Activated T-cell treated with anti-CD3 and anti-CD28 coated beads, Interleukin-2, amount 50 U/mL, for 72 hours (primary cell): ENCODE measurements at places on chromosomes 12 and 14.

DNA sequence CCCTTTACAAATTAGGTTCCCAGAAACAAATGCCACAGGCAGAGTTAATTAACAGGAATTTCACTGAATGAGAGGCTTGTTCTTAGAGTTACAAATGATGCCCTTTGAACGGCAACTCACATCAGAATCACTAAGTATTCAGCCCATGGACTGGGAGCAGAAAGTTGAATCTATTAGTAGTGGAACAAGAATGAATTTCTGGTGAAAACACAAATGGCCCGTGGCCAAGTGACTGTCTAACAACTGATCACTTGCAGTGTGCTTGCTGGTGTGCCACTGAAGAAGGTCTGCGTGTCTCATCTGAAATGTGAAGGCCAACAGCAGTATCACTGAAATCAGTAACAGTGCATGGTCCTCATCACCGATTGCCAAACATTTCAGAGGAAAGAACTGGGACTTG, 893.4 kb upstream of the TMEM132C start:
- no peak for DNase-seq

- DNase-seq = no peak
Measured at GRCh38 chr12:65944637-65945036, 120.4 kb downstream of the HMGA2 start.

GRCh38 chr12:68075416-68075815, 84.1 kb downstream of the IFNG start:
- DNase-seq = no peak

GRCh38 chr14:76282581-76282980, 93.4 kb upstream of the ESRRB start:
- DNase-seq = no peak

- DNase-seq = no peak
Measured at GRCh38 chr12:12290206-12290605, 23.4 kb upstream of the LRP6 start.

DNA sequence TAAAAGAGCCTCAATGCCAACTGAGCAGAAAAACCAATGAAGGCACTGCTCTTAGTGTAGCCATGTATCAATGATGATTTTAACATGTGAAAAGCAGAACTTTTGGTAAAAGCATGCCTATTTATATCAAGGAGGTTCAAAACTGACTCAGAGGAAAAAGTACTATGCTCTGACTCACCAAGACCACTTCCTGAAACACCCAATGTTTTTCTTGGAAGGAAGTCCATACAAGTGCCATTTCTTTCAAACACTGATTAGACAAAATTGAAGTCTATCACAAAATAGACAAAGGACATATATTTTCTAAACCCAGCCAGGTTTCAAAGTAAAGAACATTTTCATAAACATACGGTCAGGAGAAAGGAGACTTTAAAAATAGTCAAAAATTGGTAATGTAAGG, 88.6 kb downstream of the EPS8 start:
- DNase-seq = no peak

DNA sequence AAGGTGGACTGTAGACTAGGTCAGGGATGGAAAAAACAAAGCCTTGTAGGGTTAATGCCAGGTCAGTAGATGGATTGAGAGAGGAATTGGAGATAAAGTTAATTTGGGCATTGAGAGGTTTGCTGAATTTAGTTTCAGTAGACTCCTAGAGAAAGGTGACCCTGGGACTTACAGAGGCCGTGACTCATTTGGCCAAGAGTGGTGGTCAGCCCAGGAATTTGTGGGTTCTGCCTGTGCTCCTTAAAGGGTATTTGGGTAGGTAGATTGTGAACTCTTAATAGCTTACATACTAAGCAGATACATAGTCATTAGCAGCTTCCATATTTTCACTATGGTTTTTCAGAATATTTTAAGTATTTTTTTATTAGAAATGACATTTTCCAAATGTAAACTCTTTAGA, 21.8 kb downstream of the PLEKHA5 start:
- no peak for DNase-seq

DNA sequence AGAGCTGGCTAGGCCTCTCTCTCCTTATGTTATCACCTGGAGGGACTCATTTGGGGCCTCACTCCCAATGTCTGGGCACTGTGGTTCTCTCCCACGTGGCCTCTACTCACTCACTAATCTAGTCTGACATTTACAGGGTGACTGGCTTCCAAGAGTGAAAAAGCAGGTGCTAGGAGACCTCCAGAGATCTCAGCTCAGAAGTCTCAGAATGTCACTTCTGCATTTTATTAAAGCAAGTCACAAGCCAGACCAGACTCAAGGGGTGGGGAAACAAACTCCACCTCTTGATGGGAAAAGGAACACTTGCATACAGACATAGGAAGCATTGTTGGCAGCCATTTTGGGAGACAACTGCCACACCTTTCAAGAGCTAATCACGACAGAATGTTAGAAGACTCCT, 175.9 kb downstream of the MON2 start:
- no peak for DNase-seq

DNA sequence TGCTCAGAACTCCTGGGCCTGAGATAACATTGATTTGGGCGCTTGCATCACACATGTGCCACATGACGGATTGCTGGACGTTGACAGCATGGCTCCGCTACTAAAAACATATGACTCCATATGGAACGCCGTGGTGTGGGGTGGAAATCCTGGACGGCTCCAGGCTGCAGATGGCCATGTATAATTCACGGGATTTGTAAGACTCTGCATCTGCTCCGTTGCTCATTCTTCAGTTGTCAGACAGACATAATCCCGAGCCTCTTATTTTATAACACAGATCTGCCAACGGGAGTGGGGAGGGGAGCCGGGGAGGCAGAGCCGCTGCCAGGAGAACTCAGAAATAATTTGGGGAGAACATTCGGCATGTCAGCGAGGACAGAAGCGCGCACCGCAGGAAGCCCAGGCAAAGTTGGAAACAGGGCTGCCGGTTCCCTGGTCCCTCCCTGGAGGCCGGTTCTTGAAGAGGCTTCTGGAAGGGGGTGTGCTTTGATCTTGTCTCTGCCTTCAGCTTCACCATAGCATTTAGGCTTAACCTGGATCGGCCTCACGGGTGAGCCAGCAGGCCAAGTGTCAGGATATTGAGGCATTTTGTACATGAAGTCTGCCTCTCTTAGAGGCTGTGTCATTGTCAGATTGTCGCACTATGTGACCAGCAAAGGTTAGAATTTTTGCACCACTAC, 45.8 kb upstream of the MYL2 start:
- no peak for DNase-seq

GRCh38 chr14:68791078-68791901, 1.6 kb downstream of the ZFP36L1 start:
- peak; percentile 31 for DNase-seq

DNA sequence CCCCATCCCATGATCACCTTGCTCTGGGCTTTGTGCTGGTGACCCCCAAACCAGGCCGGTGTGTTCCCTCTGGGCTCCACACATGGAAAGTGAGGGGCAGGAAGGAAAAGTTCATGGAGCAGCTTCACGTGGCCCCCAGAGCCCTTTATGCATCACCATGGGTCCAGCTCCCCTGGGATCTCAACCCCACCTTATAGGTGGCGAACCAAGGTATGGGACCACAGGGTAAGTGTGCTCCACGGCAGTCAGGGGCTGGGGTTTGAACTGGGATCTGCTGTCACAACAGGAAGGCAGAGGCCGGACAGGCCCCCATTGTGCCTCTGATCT, 7.4 kb upstream of the BEGAIN start:
- no peak for DNase-seq

DNA sequence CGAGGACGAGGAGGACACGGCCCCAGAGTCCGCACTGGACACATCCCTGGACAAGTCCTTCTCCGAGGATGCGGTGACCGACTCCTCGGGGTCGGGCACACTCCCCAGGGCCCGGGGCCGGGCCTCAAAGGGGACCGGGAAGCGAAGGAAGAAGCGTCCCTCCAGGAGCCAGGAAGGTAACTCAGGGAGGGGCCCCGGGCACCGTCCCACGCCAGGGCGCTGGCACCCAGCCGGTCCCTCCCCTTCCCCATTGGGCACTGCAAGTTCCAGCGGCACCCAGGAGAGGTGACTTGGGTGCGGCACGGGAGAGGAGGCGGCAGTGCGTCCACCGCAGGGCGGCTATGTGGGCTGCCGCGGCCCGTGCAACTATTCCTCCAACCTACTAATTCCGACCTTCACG, 9.3 kb upstream of the ADSS1 start:
- no peak for DNase-seq

DNA sequence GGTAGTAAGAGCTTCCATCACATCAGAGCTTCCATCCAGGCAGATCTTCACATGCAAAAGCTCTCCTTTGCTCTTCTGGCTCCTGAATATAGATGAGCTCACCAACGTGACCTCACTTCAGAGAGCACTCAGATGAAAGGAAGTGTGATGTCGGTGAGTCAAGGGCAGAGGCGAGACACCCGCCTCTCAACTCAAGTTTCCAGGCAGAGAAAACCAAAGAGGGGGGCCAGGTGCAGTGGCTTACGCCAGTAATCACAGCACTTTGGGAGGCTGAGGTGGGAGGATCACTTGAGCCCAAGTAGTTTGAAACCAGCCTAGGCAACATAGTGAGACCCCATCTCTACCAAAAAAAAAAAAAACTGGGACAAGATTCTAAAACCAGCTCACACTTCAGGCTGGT, 126.9 kb downstream of the DUSP6 start:
- DNase-seq = peak; percentile 85

- DNase-seq = no peak
Measured at GRCh38 chr12:121282072-121282742, 14.3 kb downstream of the CAMKK2 start.

DNA sequence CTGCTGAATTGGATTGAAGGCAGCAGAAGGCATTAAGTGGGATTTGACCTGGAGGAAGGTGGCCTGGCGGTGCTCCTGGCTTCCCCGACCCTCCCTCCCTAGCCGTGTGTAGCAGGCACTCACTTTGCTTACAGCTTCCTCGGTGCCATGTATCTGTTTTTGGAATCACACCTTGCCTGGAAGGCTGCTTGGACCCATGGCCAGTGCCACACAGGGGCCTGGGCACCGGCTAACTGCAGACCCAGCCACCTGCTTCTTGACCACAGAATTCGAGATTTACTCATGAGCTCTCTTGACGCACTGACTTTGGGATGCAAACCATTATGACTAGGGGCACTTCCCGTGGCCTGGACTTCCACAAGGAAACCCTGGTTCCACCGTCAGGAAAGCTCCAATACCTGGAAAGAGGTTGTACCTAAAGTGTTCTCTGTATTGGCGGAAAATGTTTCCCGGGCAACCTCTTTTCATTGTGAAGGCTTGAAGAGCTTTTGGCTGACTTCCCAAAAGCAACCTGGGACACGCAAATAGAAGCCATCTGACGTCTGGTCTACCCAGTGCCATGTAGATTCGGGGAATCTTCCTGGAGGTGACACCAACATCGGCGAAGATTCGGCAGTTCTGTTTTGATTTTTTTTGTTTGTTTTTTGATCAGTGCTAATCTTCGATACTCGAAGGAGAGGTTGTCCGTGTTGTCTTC, 125.6 kb upstream of the RTL1 start:
- no peak for DNase-seq

DNA sequence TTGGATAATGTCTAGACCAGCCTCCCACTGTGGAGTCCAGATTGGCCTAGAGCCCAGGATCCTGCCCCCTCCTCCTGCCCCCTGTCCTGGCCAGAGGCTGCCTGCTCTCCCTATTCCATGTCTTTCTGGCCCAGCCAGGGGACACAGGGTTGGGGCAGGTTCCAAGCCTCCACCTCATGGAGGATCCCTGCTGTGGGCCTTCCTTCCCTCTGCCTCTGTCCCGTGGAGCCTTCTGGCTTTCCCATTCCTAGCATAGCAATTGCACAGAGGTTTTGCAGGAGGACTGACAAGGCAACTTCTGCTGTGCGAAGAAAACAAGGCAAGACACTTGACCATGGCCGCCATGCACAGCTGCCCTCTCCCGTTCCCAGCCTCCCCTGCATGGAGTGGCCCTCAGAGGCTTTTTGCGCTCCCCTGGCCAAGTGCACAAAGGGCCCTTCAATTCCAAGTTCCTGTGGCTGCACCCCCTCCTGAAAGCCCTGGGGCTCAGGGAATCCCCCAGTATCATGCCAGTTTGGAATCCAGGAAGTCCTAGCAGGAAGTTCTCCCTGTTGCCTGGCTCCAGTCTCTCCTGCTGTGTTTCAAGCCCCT, 42.1 kb downstream of the KRT80 start:
- DNase-seq = no peak

- DNase-seq = no peak
Measured at GRCh38 chr12:112001576-112001975, 11.4 kb downstream of the TMEM116 start.

GRCh38 chr12:100229876-100230275, 29.3 kb downstream of the ACTR6 start:
- DNase-seq = no peak

DNA sequence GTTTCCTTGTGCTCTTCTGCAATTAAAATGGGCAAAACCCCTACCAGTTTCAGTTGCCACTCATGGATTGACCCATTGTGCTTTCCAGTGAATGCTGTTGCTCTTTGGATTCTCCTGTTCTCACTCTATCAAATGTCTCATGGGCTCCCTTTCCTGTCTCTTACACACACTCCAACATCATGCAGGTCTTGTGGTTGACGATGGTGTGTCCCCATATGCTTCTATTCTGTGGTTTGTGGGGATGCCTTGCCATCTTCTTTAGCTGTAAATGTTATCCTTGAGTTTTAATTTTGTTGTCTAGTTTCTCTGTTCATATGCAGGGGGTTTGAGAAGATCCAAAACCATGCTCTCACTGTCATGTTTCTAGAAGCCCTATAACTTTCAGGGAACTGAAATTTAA, 31.9 kb upstream of the FBXO34 start:
- DNase-seq = no peak

DNA sequence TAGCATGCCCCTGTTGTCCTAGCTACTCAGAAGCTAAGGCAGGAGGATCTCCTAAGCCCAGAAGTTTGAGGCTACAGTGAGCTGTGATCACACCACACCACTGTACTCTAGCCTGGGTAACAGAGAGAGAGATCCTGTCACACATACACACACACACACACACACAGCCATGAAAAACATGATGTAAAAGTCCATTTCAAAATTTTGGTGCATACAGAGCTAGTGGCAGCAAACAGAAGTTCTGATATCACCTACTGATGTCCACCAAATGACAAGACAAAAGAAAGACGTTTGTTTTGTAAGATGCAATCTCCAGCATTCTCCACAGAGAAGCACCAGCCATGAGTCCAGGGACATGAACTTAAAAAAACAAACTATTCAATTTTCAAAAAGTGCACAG, 15.9 kb downstream of the AREL1 start:
- no peak for DNase-seq

GRCh38 chr12:129937426-129937825, 33.6 kb upstream of the TMEM132D start:
- no peak for DNase-seq

- DNase-seq = no peak
Measured at GRCh38 chr12:50296554-50296953, 13.2 kb upstream of the LIMA1 start.

GRCh38 chr14:101494826-101495225, 66.5 kb upstream of the DIO3 start:
- DNase-seq = no peak

GRCh38 chr12:50006754-50007442, 18.4 kb downstream of the RACGAP1 start:
- no peak for DNase-seq

- no peak for DNase-seq
Measured at GRCh38 chr14:45976001-45976400, 675.6 kb downstream of the RPL10L start.

- no peak for DNase-seq
Measured at GRCh38 chr12:118358612-118359540, 13.8 kb downstream of the TAOK3 start.
